ENCODE measurements at places on chromosomes 6 and 20. TPM values are rescaled to one million over a fixed set of nuclear protein-coding genes. Genes with fewer than 3 reads are reported as not detected.

DNA sequence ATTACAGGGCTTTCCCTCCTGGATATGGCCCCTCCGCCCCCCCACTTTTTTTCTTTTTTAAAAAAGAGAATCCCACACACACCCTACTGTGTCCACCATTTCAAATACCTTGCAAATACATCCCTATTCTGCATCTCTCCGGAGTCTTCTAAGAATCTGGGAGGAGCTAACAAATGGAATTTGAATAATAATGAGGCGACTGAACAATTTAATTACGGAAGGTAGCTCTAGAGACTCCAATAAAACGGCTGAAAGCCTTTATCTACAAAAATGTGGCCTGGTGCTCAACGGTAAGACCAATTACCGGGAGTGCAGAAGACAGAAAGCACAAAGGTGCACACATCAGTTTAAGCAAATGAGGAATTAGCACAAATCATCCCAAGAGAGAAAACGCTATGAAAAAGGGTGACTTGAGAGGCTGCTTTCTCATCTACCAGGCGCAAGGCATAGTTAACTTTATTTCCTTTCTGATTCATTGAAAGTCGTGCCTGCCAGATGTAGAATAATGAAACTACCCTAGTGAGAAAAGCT lies 1.8 kb downstream of the RRAGD start:
- DNase-seq = no peak

DNA sequence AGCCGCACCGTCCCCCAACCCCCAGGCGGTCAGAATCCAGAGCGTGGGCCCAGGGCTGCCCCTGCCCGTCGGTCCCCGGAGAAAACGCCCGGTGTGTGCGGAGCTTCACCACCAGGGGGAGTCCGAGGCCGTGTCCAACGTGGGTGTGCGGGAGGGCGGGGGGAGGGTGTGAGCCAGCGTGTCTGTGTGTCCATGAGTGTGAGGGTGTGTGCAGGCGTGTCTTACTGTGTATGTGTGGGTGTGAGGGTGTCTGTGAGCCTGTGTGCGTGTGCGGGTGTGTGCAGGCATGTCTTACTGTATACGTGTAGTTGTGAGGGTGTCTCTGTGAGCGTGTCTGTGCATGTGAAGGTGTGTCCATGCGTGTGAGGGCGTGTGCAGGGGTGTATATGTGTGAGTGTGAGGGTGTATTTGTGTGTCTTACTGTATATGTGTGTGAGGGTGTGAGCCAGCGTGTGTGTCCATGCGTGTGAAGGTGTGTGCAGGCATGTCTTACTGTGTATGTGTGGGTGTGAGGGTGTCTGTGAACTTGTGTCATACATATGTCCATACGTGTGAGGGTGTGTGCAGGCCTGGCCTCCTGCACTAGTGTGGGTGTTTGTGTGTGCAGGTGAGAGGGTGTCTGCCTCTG lies 24.6 kb upstream of the GATA5 start:
- DNase-seq = peak; percentile 73

- peak; percentile 86 for DNase-seq
These were observed 746 bp downstream of the BACH2 start for GRCh38 chr6:90295854-90296340.

GRCh38 chr6:136085370-136086115 lies 164.6 kb downstream of the MTFR2 start:
- no peak for DNase-seq

The IRF4 gene
- total RNA-seq = 10.4 TPM

- no peak for DNase-seq
These were observed 26.8 kb upstream of the ASF1A start for GRCh38 chr6:118867181-118867580.

The STXBP5 gene
- 37.6 TPM for total RNA-seq

The CCN6 gene
- not detected for total RNA-seq

The SPDEF gene
- not detected for total RNA-seq

GRCh38 chr6:39335780-39336545 lies 13.5 kb upstream of the KCNK16 start:
- no peak for DNase-seq

- DNase-seq = no peak
These were observed 97.3 kb upstream of the CARMIL1 start for GRCh38 chr6:25181923-25182322.

The GNAS-AS1 gene
- total RNA-seq = 1.3 TPM

DNA sequence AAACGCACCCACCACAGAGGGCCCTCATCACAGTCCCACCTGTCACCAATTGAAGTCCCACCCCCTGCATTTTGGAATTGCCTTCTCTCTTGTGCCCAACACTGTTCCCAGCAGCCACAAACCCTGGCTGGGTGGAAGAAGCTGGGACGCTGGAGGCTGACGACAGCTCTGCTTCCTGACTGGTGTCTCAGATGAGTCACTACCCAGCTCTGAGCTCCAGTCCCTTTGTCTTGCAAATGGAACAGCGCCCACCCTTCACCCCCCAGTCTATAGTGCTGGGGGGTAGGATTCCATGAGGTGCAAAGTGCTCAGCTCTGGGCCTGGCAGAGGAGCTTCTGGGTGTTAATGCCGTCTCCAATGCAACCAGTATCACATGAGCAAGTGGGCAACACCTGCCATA lies 85.3 kb downstream of the DLGAP4 start:
- no peak for DNase-seq

- DNase-seq = no peak
These were observed 38.4 kb downstream of the RRBP1 start for GRCh38 chr20:17643531-17644188.

The ULBP2 gene
- not detected for total RNA-seq
